PC-3 (cell line): ENCODE measurements at places on chromosomes 12 and 14. TPM values are rescaled to one million over a fixed set of nuclear protein-coding genes. Genes with fewer than 3 reads are reported as not detected.

The TMPRSS12 gene
- total RNA-seq, result not detected in 2 replicates

The HOXC10 gene
- total RNA-seq, result 0.69 and 2.9 TPM in 2 replicates

The ZDHHC22 gene
- total RNA-seq, result 0.15 and 0.81 TPM in 2 replicates

The KRT6A gene
- total RNA-seq, result 46.3 and 61.2 TPM in 2 replicates

DNA sequence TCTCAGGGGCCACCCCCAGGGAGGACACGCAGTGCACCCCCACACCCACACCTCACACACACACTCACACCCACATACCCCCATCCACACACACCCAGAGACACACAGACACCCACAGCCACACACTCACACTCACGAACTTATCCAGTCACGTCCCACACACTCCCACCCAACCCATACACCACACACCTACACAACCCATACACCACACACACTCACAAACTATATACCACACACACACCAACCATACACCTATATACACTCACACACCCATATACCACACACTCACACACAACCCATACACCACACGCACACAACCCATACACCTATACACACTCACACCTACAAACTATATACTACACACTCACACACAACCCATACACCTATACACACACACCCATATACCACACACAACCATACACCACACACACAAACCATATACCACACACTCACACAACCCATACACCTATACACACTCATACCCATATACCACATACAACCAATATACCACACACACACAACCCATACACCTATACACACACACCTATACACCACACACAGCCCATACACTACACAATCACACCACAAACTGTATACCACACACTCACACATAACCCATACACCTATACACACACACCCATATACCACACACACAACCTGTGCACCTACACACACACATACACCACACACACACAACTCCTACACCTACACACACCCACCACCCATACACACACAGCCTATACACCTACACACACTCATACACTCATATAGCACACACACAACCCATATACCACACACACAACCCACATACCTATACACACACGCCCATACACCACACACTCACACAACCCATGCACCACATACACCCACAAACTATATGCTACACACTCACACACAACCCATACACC is 42.7 kb downstream of the TMEM121 start:
- no peak for DNase-seq

DNA sequence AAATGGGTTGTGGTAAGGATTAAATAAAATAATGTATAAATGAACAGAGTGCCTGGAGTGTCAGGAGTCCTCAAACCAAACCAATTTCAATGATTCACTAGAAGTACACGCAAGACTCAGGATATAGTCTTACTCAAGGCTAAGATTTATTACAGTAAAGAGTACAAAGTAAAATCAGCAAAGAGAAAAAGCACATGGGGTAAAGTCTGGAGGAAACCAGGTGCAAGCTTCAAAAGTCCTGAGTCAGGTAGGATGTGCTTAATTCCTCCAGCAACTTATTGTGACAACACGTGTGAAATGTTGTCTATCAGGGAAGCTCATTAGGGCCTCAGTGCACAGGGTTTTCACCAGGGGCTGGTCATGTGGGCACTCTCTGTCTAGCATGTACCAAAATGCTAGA is 105.8 kb upstream of the NAP1L1 start:
- no peak for DNase-seq

DNA sequence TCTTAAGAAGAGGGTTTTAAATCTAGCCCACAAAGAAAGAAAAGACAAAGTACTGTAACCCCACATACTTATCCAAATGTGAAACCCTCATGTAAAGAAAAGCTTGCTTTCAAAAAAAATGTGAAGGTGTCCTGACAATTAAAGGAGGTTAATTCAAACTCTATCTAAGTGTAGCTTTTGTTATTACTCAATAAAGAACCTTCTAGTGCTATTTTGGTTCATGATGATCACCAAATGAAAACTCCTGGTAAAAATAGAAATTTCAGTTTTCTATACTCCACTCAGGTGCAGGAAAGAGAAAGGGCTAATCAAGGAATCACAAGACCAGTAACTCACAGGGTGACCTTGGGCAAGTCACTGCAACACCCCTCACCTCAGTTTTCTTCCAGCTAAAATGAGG is 1.6 kb downstream of the STAB2 start:
- DNase-seq, result no peak

DNA sequence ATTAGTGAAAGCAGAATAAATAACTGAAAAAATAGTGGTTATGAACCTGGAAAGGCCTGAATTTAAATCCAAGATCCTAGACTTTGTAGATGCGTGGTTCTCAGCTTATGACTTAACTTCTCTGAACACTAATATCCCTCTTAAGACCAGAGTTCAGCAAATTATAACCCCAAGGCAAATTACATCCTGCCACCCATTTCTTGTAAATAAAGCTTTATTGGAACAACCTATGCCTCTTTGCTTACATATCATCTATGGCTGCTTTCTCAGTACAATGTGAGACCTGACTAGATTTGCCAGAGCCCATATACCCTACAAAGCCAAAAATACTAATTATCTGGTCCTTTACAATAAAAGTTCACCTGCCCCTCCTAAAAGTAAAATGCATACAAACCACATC is 199.1 kb downstream of the MED13L start:
- DNase-seq, result no peak

DNA sequence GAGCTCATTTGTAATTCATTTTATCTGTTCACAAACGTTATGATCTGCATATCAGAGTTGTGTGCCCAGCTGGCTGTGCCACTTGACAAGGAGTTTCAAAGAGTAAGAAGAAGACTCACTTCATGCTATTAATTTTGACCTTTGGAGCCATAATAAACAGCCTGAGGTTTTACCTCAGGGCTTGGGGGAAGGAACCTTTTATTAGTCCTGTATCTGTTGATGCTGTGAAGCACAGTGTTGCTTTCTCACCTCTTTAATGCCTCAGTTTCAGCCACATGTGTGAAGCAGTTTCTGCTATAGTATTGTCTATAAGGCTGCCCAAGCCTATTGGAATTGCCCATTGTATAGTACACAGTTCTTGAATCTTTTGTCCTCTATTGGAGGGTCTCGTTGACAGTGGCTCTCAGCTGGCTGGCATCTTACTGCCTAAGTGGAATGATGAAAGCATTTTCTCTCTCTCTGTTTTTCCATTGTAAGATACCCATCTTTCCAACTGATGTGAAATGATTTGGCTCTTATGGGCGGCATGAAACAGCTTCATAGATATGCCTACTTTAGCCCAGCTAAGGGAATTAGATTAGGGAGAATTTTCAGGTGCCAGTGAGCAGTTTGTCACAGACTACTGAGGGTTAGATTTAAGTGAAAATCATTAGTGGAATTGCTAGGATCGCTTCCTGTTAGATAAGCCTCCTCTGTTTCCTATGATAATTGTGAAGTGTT is 34.7 kb downstream of the GPATCH2L start:
- no peak for DNase-seq

DNA sequence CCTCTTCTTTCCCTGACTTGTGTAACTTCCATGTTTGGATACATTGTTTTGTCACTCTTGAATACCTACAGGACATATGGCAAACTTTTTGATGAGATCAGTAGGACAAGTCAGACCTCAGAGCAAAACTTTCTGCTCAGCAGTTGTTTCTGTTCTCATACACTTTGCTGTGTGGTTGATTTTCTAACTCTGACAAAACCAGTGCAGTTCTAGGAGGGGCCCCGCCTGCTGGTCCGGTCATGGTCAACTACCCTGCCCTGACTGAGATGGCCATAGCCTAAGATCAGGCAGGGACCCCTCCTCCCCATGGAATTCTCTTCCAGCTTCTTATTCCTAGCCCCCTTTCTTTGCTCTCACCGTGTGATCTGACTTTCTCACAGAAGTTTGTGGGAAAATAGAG is 92.8 kb downstream of the OTOGL start:
- no peak for DNase-seq

DNA sequence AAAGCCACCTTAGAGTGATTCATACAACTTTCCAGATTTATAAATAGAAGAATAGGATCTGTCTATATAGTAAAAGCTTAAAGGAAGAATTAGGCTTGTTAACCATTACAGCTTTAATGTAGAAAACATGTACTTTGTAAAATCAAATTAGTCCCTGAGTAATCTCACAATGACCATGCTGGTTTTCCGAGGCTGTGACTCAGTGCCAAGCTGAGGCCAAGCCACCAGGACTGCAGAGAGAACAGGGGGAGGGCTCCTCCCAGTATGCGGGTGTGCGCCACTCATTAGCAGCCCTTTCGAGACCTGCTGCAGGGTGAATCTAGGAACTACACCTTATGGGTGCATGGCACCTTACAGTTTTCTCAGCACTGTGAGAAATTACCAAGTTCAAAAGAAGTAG is 167.0 kb downstream of the EFCAB11 start:
- peak; percentile 14 for DNase-seq

DNA sequence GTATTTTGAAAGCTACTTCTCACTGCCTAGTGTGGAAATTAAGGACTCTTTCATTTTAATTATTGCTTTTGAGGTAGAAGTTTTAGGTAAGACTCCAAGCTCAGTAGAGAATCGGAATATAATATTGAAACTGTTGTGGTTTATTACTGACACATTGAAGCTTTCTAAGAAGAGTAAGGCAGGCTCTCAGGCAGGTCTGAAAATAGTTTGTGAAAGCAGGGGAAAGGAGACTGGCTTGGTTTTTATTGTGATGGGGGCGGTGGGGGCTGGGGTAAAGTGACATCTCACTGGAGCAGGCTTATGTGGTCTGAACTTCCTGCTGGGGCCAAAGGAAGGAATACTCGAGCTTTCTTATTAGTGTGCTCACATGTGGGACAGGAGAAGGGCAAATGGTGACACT is 79.5 kb downstream of the OTOGL start:
- no peak for DNase-seq

- peak; percentile 53 for DNase-seq
These were observed 97.9 kb downstream of the RERGL start for GRCh38 chr12:17992002-17992656.

DNA sequence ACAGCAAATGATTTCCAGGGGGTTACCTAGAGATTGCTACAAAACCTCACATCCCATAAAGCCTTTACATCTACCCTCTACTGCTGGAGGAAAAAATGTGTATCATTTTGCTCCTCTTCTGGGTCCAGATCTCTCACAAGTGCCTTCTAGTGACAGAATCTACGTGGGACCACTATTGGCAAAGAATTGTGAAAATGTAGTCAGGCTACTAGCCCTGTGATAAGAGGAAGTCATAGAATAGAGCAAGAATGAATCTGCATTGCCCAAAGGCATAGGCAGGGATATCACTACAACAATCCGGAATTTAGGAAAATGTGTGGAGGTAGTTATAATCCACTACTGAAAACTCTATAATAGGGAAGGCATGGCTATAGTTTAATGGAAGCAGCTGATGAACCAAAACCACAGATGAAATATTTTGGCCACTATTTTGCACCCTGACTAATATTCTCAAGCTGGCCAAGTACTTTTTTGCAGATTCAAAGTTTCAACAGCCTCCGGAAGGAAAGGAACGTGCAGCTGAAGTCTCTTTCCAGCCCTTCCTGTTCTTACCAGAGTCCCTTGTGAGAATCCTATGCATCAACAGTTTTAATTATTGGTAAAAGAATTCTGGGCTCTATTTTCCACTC is 176.8 kb downstream of the PHLDA1 start:
- no peak for DNase-seq

DNA sequence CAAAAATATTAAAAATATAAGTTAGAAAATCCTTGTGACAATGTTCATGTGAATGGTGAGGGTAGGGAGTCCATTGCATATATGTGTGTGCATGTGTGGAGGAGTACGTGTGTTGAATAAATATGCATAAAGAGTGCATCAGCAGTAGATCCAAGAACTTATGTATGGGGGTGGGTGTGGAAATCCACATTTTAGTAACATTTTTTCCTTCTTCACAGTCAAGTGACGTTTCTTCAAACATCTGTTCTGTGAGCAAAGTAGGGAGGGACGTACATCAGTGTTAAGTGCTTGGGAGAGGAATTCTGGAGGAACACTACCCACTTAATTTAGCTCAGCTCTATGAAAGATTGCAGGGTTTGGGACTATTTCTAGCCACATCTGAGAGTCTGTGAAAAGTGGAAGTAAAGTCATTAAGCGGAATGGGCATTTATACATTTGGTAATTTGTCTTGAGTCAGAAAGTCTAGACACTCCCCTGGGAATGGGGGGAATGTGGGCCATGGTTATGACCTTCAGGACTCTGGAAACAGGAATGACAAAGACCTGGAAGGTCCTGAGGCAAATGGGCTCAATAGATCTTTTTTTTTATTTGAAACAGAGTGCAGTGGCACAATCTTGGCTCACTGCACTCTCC is 156.4 kb upstream of the PLXNC1 start:
- no peak for DNase-seq
